ENCODE measurements at places on chromosomes 5 and 9. TPM values are rescaled to one million over a fixed set of nuclear protein-coding genes. Genes with fewer than 3 reads are reported as not detected.

PCDHGB7 gene
- 0.06 TPM for total RNA-seq

SLC45A2 gene
- not detected for total RNA-seq

SLC6A19 gene
- 0.32 TPM for total RNA-seq

SLC6A7 gene
- total RNA-seq, result 0.02 TPM

MELK gene
- 71.7 TPM for total RNA-seq

Data from A549 treated with dexamethasone at 1 μM for 4 hours (cell line).